Effector CD4-positive, alpha-beta T cell (primary cell): ENCODE measurements at places on chromosomes 3 and 15.

- no peak for DNase-seq
Observed at GRCh38 chr15:82835391-82835917, 26.0 kb downstream of the WHAMM start.

DNA sequence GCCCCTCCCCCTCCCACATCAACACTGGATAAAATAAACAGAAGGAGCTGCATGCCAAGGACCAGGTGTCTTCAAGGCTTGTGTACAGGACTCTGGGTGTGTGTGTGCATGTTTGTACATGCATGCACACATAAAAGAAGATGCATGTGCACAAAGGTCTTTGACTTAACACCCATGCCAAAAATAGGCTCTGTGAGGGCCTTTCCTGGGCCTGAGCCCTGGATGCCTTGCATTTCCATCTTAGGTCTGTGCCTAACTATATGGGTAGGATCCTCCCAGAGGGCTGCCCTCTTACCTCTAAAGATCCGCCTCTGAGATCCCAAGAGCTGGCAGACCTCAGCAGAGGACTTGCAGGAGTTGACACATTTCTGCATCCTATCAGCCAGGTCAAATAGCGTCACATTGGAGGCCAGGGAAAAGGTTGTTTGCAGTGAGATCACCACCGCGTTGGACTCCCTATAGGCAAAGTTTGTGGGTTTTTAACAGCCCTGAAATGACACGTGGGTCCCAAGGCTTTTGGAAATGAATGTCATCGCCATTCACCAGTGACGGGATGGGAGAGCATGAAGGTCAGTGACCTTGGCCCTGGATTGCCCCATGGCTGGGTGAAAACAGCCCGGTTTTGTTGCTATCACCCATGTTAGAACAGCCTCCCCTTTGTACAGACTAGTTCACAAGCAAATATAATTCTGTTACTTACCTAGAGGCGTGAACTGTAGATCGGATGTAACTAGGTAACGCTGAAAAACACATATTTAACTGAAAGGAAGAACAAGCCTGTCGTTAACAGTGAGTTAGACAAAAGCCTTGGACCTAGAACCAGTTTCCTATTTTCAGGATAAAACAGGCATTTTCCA, 54.0 kb downstream of the HEG1 start:
- no peak for DNase-seq

GRCh38 chr15:80526556-80527340, 122.6 kb downstream of the ARNT2 start:
- no peak for DNase-seq

GRCh38 chr3:127985216-127985615, 67.0 kb upstream of the SEC61A1 start:
- DNase-seq = no peak

DNA sequence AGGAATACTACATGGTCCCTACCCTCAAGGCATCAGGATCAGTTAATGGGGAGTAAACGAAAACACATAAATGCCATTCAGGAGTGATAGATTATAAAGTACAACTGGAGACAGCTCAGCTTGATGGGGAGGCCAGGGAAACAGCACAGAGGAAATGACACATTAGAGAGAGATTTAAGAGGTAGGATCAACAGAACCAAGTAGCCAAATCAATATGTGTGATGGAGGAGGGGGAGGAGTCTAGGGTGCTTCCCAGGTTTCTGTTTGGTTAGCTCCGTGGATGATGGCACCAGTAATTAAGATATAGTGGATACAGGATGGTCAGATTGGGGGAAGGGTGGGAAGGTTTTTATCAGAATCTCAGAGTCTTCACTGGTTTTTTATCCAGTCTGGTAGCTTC, 229.5 kb upstream of the ROPN1 start:
- DNase-seq = no peak

DNA sequence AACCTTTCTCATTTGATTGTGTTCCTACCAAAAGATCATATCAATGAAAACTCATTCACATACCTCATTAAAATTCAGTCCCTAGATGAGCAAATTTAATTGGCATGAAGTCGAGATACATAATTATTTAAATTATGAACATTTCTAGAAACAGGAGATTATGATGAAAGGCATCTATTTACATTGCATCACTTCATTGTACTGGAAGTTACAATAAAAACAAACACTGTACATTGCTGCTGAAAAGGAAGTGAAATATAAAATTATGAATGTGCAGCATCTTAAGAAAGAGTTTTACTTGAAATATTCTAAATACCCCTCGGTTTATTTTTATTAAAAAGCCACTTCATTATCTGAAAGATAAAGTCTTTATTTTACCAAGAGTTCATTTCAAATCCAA, 163.4 kb upstream of the ZNF385D start:
- no peak for DNase-seq

GRCh38 chr3:67294341-67294740, 296.2 kb downstream of the KBTBD8 start:
- DNase-seq = no peak

- DNase-seq = no peak
Observed at GRCh38 chr15:101110681-101111569, 140.9 kb downstream of the CHSY1 start.

GRCh38 chr15:72972362-72972761, 79.9 kb upstream of the NEO1 start:
- no peak for DNase-seq

DNA sequence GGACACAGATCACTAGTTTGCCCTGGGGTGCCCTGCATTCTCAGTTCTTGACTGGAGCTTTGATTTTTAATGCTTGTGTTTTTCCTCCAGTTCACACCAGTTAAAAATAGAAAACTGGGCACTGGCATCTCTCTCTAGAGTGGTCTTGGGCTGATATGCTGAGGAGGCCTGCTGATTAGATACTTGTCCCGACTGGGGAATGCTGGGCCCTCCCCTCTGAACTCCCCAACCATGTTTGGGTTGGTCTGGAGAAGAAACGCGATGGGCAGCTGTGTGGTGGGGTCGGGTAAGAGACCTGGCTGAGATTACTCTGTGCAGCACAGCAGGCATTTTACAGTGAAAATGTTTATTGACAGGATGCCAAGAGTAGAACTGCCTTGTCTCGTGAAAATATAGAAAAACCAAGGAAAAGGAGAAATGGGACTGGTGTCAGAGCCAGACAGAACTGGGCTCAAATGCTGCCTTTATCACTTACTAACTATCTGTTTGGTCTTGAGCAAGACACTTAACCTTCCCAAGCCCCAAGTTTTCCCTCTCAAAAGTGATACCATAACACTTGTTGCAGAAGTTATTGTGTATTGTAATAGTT, 1.6 kb upstream of the ACTC1 start:
- DNase-seq = no peak

GRCh38 chr3:56962922-56963321, 97.5 kb upstream of the SPATA12 start:
- DNase-seq = no peak

GRCh38 chr15:75025107-75025506, 1.7 kb downstream of the PPCDC start:
- no peak for DNase-seq

DNA sequence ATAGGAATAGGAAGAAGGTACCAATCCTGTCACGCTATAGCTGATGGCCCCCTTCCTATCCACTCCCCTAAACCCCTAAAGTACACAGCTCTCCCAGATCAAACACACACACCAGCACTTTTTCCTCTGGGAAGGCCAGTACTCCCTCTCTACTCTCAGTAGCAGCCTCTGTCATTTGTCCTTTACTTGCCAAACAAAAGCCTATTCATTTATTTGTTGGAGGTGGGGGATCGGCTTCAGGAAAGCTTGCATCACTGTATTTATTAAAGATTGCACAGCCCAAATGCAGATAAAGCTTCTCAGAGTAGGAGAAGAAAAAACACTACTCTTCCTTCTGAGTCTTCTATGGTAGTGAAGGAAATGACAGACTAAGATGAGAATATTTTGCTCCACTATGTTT, 429.7 kb upstream of the RASGRP1 start:
- no peak for DNase-seq
